ENCODE measurements at places on chromosomes 7 and 10.

DNA sequence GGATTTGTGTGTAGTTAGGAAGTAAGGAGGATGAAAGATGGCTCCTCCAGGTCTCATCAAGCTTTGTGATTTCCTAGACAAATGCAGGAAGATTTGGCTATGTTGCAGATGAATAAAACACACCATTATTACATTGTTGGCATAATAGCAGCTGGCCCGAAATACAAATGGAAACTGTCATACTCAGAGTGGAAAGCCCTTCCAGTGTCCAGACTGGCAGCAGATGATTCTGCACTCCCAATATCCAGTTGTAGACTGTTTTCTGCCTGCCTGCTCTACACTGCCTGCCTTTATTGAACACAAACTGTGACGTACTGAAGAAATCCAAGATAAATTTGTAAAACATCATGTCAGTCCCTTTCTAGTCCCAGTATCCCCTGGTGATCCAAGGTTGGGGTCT lies 99.7 kb upstream of the FZD1 start:
- DNase-seq = no peak

- no peak for DNase-seq
Measured at GRCh38 chr10:32970910-32971309, 12.9 kb upstream of the ITGB1 start.

GRCh38 chr7:55265836-55266642 lies 99.1 kb upstream of the LANCL2 start:
- DNase-seq = no peak

GRCh38 chr7:21636694-21637093 lies 93.9 kb downstream of the DNAH11 start:
- DNase-seq = no peak

DNA sequence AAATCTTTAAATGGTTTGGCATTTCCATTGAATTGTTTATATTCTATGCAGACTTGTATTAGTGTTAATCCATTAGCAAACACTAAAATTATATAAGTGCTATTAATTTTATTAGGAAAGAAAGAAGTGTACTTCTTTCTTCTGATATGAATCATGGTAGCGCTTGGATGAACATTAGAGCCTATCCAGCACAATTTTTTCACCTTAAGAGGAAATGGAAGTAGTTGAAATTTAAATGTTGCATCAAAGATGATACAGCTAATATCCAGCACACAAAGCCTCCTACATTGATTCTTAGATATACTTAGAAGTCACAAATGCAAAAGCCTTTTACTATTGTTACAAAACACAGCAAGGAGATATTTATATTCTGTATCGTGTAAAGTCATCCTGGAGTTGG lies 174.5 kb downstream of the AHR start:
- no peak for DNase-seq

DNA sequence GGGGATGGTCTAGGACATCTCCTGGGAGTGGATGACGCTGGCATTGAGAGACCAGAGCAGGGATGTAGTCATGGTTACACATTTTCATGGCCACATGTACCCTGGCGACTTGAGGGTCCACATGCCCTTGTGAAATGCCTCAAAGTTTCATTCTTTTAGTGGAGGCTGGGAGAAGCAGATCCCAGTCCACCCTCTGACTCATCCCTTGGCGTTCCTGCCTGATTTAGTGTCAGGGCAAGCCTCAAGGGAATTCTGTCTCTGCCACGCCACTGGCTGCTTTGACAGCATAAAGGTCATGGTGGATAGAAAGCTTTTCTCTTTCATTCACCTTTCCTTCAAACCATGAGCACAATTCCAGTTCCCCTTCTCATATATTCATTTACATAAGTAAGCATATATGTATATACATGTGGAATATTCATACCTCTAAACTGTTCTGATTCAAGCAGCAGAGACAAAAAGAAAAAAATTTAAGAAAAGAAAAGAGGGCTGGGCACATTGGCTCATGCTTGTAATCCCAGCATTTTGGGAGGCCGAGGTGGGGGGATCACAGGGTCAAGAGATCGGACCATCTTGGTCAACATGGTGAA lies 21.8 kb upstream of the KIF5B start:
- no peak for DNase-seq
